EH (cell line): ENCODE measurements at places on chromosomes 6 and 20.
A peak's percentile ranks its signal among the peaks of the same experiment; 100 is the strongest.

GRCh38 chr6:152004036-152004566, 196.6 kb downstream of the ESR1 start:
- DNase-seq: peak; percentile 39

DNA sequence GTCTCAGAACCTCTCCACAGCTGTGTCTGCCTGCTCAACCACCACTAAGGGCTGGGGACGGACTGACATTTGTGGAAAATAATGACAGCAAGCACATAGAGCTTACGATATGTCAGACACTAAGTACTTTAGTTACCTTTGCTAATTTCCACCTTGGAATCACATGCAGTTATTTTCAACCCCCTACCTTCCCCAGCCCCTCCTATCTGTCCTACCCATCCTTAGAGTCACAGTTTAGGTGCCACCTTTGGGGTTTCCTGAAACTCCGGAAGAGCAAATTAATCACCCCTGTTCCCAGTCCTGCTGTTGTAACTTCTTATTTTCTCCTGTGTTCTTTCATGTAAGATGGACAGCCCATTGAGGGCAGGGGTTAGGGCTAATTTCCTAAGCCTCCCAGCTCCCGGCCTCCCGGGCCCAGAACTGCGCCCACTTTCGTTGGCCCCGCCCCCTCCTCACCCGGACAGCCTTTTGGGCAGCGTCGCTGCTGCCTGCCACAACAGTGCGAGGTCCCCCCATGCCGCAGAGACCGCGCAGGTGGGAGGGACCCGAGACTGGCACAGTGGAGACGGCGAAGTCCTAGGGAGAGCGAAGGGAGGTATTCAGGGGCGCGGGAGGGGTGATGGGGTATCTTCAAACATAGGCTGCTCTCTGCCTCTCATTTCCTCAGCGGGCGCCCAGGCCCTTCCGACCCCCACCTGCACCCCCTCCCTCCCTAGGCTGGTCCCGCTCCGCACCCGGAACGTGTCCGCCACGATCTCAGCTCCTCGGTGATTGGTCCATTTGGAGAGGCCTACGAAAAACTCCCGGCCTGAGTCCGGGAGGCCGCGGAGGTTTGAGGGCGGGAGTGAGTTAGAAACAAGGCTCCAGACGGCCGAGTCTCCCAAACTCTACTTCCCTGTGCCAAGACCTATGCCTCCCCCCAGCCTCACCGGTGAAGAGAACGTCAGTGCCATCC, 1.1 kb downstream of the DDAH2 start:
- peak; percentile 11 for DNase-seq

DNA sequence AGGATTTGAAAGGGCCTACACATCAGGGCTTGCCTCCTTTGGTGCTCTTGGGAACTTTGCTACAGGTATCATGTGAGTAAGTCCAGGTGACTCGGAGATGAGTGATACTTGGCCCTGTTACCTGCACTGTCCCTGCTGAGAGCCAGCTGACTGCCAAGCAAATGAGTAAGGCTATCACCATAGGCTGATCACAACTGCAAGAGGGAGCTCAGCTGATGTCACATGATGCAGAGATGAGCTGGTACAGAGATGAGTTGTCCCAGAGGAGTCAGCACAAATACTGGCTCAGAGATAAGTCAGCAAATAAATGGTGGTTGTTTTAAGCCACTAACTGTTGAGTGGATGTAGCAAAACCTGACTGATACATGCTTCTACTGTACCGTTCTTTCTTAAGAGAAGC, 41.4 kb downstream of the LAMP5 start:
- DNase-seq: no peak

DNA sequence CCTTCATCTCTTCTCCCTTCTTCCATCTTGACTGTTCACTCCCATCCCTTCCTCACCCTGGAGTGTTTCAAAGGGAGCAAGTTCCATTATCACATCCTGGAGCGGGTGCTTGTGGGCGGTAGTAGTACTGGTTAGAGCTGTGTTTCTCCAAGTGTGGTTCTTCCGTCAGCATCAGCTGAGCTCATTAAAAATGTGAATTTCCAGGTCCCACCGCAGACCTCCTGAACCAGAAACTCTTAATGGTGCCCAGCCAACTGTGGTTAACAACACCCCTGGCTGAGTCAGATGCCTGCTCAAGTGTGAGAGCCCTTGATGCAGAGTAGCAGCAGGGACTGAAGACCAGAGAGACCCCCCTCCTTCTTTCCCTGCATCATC, 24.4 kb downstream of the ANGPT4 start:
- DNase-seq: no peak

GRCh38 chr20:48681873-48682426, 145.8 kb downstream of the PREX1 start:
- DNase-seq: no peak

DNA sequence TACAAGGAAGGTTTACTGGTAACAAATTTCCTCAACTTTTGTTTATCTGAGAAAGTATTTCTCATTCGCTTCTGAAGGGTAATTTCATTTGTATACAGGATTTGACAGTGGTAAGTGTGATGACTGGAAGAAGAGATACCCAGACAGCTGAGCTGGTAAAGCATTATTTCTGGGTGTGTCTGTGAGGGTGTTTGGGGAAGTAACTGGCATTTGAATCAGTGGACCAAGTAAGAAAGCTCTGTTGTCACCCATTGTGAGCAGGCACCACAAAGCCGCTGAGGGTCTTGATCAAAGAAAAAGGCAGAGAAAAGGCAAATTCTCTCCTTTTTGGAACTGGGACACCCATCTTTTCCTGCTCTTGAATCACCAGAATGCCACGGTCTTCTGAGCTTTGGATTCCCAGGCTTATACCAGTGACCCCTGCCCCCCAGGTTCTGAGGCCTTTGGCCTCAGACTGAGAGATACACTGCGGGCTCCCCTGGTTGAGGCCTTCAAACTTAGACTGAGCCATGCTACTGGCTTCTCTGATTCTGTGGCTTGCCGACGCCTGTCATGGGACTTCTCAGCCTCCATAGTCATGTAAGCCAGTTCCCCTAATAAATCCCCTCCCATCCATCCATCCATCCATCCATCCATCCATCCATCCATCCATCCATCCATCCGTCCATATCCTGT, 10.5 kb upstream of the HUS1B start:
- no peak for DNase-seq

DNA sequence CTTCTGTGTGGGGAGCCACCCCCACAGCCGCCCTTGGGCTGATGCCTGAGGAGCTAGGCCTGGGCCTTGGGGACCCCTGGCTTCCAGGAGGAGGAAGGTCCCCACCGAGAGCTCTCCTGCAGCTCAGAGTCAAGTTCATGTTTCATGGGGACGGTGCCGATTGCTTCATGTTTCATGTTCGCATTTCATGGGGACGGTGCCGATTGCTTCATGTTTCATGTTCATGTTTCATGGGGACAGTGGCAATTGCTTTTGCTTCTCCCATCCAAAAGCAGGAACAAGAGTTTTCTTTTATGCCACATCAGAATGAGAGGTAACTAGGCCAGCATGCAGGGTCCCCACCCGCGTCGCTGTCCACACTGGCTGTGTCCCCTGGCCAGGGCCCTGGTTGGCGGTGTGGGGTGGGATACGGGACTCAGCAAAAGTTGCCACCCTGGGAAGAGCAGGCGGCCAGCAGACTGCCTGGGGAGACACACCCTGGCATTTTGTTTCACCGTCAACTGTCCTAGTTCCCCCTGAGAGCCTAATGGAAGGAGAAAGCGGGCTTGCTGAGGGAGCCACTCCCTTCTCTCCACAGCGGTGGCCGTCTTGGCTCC, 46.0 kb downstream of the DACT2 start:
- no peak for DNase-seq

DNA sequence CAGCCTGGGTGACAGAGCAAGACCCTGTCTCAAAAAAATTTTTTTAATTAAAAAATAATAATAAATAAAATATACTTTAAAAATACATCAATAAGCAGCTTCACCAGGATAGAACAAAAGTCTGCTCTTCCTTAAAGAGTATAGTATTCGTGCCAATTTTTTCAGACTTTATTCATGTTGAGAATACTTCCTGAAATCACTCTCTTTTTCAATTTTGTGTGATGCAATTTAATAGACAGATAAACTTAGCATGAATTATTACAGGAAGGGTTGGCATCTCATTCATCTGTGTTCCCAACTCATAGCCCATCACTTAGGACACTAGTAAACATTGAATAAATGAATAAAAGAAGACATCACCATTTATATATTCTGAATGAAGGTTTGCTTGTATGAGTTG, 52.4 kb downstream of the IPCEF1 start:
- no peak for DNase-seq

DNA sequence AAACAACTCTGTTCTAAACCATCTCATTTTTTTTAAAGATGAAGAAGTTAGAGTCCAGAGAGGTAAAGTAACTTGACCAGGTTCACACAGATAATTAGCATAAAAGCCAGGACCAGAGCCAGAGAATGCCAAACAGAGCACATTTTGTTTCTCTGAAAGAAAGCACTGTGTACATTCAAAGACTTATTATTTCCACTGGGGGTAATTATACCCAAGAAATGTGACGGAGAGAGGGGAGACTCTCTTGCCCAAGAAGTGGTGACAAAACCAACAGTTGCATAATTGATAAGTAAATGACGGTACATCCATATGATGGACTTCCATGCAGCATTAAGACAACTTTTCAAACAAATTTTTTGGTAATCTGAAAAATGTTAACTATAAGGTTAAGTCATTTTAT, 111.6 kb downstream of the RTN4IP1 start:
- DNase-seq: no peak

- DNase-seq: no peak
Observed at GRCh38 chr6:7537565-7538174, 3.8 kb upstream of the DSP start.

DNA sequence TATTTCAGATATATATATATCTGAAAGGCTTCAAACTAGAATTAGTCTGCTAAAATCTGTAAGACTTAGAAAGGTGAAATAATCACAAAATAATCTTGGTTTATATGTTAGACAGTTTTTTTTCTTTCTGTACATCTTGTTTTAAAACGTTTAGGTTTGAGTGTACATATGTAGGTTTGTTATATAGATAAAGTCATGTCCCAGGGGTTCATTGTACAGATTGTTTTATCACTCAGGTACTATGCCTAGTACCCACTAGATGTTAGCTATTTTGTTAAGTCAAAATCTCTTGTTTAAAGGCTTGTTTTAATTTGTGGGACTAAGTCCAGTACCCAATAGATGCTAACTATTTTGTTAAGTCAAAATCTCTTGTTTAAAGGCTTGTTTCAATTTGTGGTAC, 1339.0 kb upstream of the CITED2 start:
- DNase-seq: no peak

GRCh38 chr6:154165478-154165877, 126.4 kb downstream of the OPRM1 start:
- no peak for DNase-seq

DNA sequence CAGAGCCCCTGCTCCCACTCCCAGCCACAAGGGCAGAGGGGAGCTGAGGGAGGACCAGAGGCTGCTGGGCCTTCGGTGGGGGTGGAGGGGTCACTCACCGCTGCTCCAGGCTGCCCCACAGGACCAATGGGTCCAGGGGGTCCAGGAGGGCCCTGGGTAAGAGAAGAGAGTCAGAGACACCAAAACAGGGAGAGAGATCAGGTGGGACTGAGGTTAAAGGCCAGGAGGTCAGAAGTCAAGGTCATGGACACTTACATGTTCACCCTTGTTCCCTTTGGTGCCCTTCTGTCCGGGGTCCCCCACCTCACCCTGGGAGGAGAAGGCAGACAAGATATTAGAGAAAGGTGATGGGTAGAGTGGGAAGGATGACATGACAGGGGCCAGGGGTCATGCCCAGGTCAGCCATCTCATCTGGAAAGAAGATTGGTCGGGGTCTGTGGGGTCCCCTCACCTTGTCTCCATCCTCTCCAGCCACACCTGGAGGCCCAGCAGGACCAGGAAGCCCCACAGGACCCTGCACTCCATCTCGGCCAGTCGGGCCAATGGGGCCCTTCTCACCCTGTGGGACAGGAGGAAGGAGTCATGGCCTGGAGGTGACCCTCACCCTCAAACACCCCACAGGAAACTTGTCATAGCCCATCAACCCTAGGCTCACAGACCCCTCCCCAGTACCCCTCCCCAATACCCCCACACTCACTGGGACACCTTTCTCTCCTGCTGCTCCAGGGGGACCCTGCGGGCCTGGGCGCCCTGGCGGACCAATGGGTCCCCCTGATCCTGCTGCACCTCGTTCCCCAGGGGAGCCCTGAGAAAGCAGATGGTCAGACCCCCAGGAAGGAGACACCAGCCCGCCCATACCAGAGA, 21.0 kb downstream of the COL11A2 start:
- DNase-seq: no peak

GRCh38 chr20:40294747-40295146, 394.3 kb downstream of the MAFB start:
- DNase-seq: no peak

- DNase-seq: no peak
Observed at GRCh38 chr20:48612335-48612734, 215.5 kb downstream of the PREX1 start.

DNA sequence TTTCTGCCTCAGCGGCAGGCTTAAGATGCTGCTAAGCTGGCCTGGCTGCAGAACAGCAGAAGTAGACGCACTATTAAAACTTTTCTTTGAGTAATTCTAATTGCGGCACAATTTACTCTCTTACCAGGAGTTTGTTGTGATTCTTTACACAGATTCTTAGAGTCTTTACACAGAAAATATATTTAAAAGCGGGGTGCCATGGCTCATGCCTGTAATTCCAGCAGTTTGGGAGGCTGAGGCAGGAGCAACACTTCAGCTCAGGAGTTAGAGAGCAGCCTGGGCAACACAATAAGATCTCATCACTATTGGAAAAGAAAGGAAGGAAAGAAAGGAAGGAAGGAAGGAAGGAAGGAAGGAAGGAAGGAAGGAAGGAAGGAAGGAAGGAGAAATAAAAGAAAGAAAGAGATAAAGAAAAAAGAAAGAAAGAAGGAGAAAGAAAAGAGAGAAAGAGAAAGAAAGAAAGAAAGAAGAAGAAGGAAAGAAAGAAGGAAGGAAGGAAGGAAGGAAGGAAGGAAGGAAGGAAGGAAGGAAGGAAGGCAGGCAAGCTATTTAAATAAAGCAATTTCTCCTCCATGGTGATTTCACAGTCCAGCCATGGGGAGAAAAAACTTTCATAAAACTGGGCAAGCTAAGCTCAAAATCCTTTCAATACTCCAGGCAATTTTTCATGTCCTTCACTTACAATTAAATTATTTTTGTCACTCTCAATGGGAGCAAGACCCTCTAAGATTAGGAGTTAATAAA, 21.1 kb upstream of the MRS2 start:
- DNase-seq: no peak

DNA sequence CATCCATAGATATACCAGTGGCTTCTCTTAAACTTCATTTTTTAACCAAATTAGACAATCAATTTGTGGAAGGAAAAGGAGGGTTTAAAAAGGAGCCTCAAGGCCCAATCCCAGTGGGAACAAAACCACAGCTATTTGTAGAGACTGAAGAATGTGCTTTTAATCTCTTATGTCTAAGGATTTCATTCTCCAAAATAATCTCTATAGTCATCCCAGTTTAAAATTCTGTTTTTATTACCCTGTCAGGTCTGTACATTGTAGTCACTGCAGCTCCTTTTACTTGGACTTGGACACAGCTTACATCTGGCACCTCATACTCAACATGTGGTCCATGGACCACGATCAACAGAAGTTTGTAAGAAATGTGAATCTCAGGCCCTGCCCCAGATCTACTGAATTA, 152.1 kb upstream of the STMND1 start:
- peak; percentile 91 for DNase-seq

- DNase-seq: peak; percentile 95
Observed at GRCh38 chr20:45972500-45973183, 639 bp upstream of the ZNF335 start.

- DNase-seq: no peak
Observed at GRCh38 chr6:38194589-38194988, 375.1 kb downstream of the ZFAND3 start.

GRCh38 chr20:63212792-63213191, 3.1 kb downstream of the YTHDF1 start:
- no peak for DNase-seq
